ENCODE measurements at places on chromosomes 3 and 15.

- peak; percentile 70 for DNase-seq
Measured at GRCh38 chr3:112519424-112520001, 20.2 kb upstream of the BTLA start.

DNA sequence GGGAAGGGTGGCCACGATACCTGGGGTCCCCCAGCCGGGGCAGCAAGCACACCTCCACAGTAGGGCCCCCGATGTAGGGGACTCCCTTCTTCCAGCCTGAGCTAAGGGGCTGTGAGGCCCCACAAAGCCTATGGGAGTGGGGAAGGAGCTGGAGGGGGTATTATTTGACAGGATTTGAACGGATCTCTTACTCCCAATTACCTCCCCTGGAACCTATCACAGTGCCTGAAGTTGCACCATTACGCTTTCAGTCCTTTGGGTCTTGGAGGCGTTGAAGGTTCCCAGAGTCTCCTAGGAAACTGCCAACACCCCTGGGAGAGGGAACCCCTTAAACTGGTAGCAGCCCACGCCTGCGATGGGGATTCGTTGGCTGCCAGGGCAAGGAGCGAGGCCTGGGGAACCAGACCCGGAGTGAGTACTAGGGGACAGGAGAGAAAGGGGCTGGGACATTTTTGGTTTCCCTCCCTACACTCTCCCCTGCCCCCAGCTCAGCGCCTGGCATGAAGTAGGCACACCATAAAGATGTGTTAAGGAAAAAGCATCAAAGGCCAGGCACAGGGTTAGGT is 409 bp upstream of the LHFPL4 start:
- no peak for DNase-seq

- DNase-seq: no peak
Measured at GRCh38 chr15:47750740-47751262, 33.5 kb downstream of the SEMA6D start.

DNA sequence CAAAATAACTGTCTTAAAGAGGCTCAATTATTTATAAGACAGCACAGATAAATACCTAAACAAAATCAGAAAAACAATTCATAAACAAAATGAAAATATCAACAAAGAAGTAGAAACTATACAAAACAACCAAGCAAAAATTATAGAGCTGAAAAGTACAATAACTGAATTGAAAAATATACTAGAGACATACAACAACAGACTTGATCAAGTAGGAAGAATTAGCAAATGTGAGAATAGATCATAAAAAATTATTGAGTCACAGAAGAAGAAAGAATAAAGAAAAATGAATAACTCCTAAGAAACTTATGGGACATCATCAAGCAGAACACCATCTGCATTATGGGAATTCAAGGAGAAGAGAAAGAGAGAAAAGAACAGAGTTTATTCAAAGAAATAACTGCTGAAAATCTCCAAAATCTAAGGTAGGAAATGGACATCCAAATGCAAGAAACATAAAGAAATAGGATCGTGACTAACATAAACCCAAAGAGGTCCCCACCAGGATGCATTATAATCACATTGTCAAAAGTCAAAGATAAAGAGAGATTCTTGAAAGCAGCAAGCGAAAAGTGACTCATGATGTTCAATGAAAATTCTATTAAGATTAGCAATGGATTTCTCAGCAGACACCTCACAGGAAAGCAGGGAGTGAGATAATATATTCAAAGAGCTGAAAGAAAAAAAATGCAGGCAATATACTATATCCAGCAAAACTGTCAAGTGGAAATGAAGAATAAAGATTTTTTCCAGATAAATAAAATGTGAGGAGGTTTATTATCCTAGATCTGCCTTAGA is 85.9 kb downstream of the DCLK3 start:
- DNase-seq: peak; percentile 35
